ENCODE measurements at places on chromosomes 13 and 19.
A peak's percentile ranks its signal among the peaks of the same experiment; 100 is the strongest.

- peak; percentile 41 for DNase-seq
Measured at GRCh38 chr13:113771709-113772331, 12.8 kb downstream of the TMEM255B start.

DNA sequence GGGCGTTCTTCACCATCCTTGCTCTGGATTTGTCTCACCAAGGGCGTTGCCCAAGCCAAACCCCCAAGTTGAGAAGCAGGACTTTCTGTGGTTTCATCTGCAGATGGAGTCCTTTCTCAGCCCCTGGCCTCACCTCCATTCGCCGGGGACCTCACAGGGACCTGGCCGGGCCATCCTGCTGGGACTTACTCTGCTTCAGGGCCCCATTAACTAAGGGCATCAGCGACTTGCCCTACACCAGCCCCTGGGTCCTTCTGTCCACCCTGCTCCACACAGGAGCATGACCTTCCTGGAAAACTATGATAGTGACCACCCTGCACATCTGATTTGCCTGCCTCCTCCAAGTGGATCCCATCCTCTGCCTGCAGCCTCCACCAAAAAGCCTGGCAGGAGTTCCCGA lies 47.2 kb upstream of the SPACA7 start:
- no peak for DNase-seq

DNA sequence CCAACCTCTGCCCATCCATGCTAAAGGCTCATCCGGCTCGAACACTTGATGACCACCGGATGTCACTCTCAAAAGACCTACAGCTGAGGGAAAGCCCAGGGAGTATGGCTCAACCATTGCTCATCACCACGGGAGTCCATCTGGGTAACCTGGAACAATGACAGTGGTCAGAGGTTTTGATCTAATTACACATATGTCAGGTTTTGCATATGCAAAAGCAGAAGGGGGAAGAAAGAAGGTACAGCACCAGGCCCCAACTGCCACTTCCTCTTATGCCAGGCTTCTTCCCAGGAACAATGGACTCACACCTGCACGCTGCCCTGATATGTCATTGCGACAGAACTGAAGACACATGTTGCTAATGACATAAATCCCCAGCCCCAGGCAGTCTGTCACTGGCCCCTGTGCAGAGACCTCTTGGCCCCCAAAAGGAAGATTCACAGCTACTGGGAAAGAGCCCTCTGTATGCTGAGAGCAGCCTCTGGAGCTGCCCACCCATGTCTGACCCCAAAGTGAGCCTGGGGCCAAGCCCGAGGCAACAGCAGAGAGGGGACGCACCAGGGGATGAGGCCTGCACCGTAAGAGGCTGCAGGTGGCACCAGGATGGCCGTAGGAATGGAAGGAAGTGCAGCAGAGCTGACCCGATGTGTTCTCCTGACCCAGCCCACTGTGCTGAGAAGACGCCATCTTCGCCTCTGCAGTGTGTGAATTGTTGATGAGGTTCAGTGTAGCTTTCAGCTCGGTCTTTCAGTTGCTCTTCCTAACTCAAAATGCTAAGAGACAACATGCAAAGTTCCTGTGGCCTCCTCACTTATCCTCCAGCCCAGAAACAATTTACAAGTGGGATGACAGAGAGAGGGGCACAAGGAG lies 26.3 kb downstream of the EPS15L1 start:
- DNase-seq = no peak

- DNase-seq = peak; percentile 80
Measured at GRCh38 chr13:84118839-84119409, 236.7 kb upstream of the SLITRK1 start.

DNA sequence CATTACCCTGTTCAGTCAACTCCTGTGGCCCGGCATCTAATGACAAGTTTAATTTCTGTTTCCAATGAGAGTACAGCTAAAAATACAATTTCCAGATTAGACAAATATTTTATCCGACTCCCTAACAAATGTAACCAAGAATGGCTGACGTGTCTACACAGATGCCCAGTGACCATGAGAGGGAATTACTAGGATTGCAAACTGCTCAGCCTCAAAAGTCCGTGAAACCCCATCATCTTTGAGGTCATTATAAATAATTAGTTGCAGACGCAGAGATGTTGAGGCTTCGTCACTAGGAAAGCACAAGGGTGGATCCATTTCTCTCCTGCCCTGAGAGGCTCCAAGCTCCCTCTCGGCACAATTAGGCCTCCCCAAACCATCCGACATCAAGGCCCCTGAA lies 104.1 kb upstream of the ZNF507 start:
- no peak for DNase-seq

DNA sequence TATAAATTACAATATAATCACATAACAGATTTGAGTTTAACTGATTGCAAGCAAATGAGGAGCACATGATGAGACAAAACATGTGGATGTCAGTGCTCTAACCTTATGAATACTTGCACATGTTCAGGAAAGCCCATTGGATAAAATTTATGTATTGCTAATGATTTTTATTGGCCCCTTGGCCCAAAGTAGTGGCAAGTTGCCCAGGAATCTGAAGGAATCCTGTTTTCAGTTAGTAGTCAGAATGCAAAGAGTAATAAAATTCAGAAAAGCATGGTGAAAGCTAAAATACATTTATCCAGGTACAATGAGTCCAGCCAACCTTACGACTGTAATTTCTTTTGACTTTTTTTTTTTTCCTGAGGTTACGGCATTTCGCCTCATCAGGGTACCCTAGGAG lies 1539.4 kb downstream of the EFNB2 start:
- no peak for DNase-seq

GRCh38 chr13:76239031-76239680 lies 603.0 kb downstream of the LMO7 start:
- DNase-seq = no peak

DNA sequence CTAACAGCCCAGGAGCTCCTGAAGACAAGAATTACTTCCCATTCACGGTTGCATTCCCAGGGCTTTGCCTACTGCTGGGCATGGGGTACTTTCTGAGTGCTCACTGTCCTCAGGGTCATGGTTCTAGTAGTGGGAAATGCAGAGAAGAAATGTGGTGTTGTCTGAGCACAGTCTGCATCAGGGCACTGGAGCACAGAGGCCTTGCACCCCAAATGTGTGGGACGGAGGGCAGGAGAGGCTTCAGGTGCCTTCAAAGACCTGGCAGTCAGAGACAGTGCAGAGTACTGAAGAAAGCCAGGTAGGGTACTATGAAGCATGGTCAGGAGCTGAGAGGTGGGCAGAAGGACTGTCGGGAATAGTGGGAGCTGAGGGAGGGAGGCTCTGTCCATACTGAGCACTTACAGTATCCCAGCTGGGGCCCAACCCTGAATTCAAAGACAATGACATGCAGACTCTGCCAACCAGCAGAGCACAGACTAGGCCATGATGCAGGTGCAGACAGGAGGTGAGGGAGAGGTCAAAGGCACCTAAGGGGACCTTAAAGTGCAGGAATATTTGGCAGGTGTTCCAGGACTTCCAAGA lies 144.4 kb downstream of the USP12 start:
- DNase-seq = no peak

- DNase-seq = peak; percentile 80
Measured at GRCh38 chr19:51681286-51681941, 11.7 kb upstream of the SPACA6 start.

GRCh38 chr13:40379196-40379595 lies 287.2 kb downstream of the FOXO1 start:
- DNase-seq = no peak

- DNase-seq = no peak
Measured at GRCh38 chr19:15122331-15123030, 15.3 kb downstream of the SYDE1 start.

GRCh38 chr13:41827507-41828213 lies 133.2 kb downstream of the VWA8 start:
- DNase-seq = peak; percentile 52

- DNase-seq = no peak
Measured at GRCh38 chr19:16217716-16218451, 20.2 kb downstream of the AP1M1 start.

DNA sequence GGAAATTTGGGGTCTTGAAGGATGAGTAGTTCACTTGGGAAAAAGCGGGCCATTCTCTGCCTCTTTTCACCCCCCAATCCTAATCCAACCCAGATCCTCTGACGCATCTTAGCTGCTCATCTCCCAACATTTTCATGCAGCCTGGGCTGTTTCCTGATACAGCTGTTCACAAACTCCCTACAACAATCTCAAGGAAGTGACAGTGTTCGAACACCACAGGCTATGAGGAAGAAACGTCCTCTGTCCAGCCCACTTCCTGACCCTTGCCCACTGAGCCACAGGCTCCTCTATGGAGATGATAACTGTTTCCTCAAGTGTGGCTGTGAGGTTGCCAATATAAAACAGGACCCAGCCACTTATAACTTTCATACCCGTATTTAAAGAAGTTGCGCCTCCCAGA lies 16.2 kb downstream of the LMTK3 start:
- no peak for DNase-seq

GRCh38 chr13:110705356-110705825 lies 525 bp downstream of the CARS2 start:
- no peak for DNase-seq

GRCh38 chr19:34075661-34076091 lies 96.6 kb upstream of the LSM14A start:
- DNase-seq = no peak

DNA sequence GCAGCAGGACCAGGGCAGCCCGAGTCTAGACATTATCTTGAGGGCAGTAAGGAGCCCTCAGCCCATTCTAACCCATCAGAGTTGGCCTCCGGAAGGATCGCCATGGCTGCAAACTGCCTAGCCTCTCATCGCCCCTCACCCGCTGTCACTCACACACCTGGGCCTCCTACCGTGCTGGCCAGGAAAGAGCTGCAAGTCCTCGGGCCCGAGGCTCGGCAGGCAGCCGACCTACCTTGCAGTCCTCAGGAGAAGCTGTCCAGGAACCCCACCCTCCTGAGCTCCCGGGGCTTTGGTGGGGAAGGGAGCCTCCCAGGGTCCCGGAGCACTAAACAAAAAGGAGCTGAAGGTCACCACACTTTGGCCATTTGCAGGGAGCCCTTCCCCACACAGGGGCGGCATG lies 46.8 kb downstream of the CCNE1 start:
- no peak for DNase-seq

DNA sequence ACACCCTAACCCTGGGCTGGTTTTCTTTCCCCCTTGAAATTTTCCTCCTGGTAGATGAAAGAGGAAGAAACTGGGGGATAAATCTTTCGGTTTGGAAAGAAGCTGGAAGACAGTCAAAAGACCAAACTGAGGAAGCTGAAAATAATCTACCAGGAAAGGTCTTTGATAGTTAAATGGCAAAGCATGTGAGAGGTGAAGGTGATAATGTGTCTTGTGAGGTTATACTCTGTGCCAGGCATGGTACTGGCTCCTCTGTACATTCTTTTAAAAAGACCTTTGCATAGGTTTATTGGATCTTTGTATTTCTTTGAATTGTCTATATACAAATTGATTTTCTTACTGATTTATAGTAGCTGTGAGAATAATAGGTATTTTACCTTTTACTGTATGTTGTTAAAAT lies 98.6 kb downstream of the FREM2 start:
- no peak for DNase-seq

DNA sequence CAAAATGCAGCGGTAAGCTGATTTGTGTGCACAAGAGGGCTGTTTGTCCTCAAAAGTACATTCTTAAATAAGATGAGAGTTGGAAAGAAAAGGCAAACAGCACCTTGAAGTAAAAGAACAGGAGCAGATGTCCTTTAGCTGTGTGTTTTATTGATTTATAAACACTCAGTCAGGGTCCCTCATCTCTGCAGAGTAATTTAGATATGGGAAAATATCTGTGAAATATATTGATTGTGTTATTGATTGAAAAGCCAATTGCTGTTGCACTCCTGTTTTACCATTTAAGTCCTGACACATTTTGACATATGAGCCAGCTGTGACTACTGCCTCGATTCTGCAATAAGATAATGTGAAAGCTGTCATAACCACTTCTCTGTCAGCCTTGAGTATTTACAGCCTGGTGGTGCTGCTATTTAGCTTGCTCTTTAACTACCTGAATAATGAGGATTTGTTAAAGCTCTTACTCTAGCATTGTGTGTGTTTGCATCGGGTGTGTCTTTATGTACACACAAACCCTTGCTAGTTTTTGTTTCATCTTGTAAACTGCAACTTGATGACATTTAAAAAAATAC lies 550.1 kb downstream of the DACH1 start:
- no peak for DNase-seq

- DNase-seq = no peak
Measured at GRCh38 chr19:359653-359925, 15.0 kb upstream of the MIER2 start.

DNA sequence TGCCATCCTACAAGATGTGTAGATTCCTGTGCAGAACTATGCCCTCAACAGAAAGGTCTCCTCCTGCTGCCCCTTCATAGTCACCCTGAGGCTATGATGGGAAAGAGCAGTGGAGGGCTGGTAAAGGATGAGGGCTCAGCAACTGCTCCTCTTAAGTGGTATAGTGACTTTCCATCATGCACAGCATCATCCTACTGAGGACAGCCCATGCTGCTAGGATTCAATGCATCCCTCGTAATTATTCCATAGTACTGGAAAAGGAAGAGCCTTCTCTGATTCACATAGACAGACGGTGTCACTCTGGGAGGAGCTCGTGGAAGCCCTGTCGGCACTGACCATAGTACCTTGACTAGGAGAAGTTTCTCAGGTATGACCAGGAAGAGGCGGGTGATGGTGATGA lies 47.6 kb upstream of the IRS2 start:
- DNase-seq = no peak

- DNase-seq = no peak
Measured at GRCh38 chr19:48618278-48618915, 581 bp downstream of the RPL18 start.

DNA sequence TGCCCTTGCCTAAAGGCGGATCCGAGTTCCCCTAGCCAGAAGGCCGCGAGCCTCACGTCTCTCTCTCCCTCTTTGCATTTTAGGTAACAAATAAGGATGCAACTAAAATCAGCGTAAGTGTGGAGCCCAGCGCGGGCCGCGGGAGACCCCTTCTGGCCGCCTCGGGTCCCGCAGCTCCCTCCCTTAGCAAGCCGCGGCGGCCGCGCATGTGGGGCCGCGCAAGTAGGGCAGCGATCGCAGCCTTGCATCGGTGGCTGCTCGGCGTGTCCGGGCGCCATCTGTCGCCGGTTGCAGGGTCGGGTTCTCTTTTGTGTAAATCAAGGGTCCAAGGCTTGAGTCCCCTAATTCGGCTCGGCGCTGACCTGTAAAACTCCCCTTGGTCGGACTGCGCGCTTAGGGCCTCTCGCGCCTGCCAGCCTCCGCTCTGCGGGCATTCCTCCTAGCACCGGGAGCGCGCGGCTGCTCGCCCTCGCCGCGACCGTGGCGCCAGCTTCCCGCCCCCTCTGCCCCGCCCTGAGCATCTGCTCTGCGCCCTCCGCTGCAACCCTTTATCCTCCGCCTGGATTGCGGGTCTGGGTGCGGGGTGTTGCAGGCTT lies 2.7 kb downstream of the VSTM2B start:
- DNase-seq = peak; percentile 78

- DNase-seq = no peak
Measured at GRCh38 chr13:98415326-98416070, 161.4 kb downstream of the STK24 start.

- no peak for DNase-seq
Measured at GRCh38 chr19:35773020-35773806, 2.2 kb upstream of the ARHGAP33 start.

GRCh38 chr13:44128552-44129001 lies 245.0 kb upstream of the SERP2 start:
- DNase-seq = no peak
